ENCODE measurements at places on chromosomes 1 and 21.

DNA sequence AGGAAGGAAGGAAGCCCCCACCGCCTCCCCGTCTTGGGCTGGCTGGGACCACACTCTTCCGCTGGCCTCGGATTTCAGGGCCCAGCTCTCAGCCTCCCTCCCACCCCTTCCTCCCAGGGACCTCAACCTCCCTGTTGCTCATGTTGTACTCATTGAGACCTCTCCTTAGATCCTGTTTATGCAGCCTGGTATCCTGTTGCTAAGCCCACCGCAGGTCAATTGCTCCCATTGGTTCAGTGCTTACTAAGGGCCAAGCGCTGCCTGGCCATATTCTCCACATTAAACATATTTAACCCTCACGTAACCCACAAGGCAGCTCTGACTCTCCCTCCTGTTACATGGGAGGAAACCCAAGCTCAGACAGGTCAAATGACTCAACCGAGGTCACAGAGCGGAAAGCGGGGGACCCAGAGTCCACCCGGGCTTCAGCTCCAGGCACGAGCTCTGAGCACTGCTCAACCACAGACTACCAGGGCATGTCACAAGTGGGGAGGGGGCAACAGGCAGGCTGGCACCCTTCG, 23.2 kb upstream of the H6PD start:
- no peak for DNase-seq

DNA sequence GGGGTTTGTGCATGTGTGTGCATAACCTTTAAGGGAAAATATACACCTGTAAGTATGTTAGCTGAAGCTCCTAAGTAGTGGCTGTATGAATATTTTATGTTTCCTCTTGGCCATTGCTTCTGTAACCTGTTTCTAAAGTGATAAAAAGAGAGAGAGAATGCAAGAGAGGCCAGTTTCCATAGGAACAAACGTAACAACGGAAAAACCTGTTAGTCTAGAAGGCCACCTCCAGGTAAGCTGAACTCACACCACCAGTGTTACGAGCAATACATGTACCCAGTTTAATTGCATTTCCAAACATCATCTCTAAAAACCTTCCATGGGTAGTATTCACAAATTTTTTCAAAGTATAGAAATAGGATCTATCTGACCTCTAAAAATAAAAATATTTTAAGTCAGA, 63.1 kb downstream of the PLPPR4 start:
- no peak for DNase-seq

- no peak for DNase-seq
These were observed 259.9 kb downstream of the ZNF648 start for GRCh38 chr1:181801617-181802016.

DNA sequence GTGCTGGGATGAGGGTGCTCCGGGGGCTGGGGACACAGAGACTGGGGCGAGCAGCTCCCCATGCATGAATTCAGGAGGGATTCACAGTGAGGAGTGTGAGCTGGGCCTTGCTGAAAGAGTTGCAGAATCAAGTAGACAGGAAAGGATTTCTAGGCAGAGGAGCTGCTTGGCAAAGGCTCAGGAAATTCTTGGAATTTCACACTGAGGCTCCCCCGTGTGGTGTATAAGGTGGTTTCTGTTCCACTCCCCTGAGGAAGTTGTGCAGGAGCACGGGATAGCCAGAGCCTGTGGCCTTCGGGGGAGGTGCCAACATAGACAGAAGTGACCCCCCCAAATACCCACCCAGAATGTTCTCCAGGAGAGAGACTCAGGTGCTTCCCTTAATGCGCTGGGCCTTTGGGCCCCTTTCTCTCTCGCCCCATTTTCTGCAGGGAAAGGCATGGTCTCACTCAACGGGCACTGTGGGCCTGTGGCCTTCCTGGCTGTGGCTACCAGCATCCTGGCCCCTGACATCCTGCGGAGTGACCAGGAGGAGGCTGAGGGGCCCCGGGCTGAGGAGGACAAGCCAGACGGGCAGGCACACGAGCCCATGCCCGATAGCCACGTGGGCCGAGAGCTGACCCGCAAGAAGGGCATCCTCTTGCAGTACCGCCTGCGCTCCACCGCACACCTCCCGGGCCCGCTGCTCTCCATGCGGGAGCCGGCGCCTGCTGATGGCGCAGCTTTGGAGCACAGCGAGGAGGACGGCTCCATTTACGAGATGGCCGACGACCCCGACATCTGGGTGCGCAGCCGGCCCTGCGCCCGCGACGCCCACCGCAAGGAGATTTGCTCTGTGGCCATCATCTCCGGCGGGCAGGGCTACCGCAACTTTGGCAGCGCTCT, 58.5 kb upstream of the ACTL8 start:
- DNase-seq = no peak

DNA sequence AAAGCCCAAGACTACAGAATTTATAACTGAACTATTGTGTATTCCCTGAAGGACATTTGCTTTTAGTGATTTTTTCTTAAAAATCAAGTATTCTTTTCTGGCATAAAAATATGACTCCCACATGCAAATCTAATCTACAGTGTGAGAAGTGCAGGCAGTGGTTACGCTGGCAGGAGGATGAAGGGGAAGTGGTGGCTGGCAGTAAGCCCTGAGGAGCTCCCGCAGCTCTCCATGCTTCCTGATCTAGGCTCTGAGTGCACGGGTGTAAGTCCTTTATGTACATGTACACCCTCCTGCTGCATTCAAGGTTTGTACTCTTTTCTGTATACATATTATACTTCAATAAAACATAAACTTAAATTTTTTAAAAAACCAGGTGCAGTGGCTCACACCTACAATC, 67.5 kb upstream of the PRDX6 start:
- DNase-seq = no peak

DNA sequence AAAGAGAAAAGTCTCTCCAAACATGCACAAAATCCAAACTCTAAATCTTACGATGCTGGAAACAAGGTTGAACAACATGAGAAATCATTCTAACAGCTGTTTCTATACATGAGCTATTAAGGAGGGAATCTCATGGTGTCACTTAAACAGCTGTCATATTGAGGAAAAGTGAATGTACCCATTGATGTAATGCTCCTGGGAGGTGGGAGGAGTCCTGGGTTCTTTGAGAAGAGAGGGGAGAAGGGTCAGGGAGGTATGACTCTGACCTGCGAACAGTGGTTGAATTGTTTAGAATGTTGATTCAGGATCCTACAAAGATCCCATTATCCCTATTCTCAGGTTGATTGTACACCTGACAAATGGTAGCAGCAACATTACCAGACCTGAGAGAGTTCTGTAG, 49.3 kb downstream of the ZC3H11B start:
- no peak for DNase-seq

Data from stimulated activated CD4-positive, alpha-beta T cell treated with anti-CD3 and anti-CD28 coated beads, Interleukin-15, amount 100 ng/mL, for 24 hours (primary cell).